ENCODE measurements at places on chromosomes 6 and 20. TPM values are rescaled to one million over a fixed set of nuclear protein-coding genes. Genes with fewer than 3 reads are reported as not detected.

Gene RAET1G
- 0.16 TPM for total RNA-seq

Gene TREML2
- not detected for total RNA-seq

DNA sequence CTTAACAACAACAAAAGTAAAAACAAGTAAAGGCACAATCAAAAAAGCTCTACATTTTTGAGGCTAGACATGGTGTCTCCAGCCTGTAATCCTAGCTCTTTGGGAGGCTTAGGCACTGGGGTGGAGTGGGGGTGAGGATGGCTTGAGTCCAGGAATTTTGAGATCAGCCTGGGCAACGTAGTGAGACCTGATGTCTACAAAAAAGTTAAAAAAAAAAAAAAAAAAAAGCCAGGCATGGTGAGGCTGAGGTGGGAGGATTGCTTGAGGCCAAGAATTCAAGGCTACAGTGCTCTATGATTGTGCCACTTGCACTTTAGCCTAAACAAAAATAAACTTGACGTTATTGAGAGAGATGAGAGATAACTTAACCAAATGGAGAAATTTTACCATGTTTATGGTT is 60.1 kb downstream of the QKI start:
- peak; percentile 47 for DNase-seq

- no peak for DNase-seq
Observed at GRCh38 chr6:31586008-31586407, at the start of gene LST1. Gene LST1 (plus strand): TSS chr6:31586277. CDS start chr6:31587300, 1,023 bp downstream.

DNA sequence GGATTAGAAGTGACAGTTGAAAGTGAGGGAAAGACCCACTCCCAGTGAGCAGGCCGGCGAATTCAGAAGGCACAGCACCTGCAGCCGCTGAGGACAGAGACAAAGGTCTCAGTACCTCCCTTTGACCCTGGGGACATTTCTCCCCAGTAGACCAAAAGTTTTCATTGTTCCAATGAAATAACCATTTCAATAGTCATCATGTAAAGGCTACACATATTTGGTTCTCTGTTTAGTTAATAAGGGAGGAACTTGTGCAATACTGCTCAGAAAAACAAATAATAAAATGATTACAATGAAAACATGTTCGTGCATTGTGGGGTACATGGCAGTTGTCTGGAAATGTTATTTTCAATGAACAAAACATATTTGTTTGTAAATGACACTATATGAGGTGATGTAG is 52.5 kb downstream of the EDN1 start:
- DNase-seq = no peak

- no peak for DNase-seq
Observed at GRCh38 chr6:46909371-46909770, 12.4 kb downstream of the ADGRF5 start.

GRCh38 chr6:14841901-14842421 is 403.9 kb upstream of the JARID2 start:
- peak; percentile 52 for DNase-seq

- DNase-seq = no peak
Observed at GRCh38 chr6:118171852-118172251, 264.8 kb downstream of the SLC35F1 start.

- DNase-seq = no peak
Observed at GRCh38 chr6:94341173-94341572, 921.8 kb upstream of the EPHA7 start.
